ENCODE measurements at places on chromosomes 4 and X. TPM values are rescaled to one million over a fixed set of nuclear protein-coding genes. Genes with fewer than 3 reads are reported as not detected.

The ETDB gene
- total RNA-seq: not detected

The TGIF2LX gene
- not detected for total RNA-seq

The OCIAD2 gene
- 127 TPM for total RNA-seq

The NDST4 gene
- total RNA-seq: not detected

The PAGE5 gene
- total RNA-seq: not detected

The F9 gene
- total RNA-seq: not detected

The ADH1A gene
- total RNA-seq: not detected

Data from A549 treated with RU486 at 1 μM for 4 hours (cell line).